ENCODE measurements at places on chromosomes 12 and 14. TPM values are rescaled to one million over a fixed set of nuclear protein-coding genes. Genes with fewer than 3 reads are reported as not detected.

- no peak for DNase-seq
Measured at GRCh38 chr12:125053821-125054220, 11.4 kb upstream of the AACS start.

- DNase-seq, result no peak
Measured at GRCh38 chr12:112413855-112414625, 4.6 kb upstream of the RPL6 start.

GRCh38 chr12:3036901-3037600, 40.1 kb upstream of the TSPAN9 start:
- DNase-seq, result no peak

DNA sequence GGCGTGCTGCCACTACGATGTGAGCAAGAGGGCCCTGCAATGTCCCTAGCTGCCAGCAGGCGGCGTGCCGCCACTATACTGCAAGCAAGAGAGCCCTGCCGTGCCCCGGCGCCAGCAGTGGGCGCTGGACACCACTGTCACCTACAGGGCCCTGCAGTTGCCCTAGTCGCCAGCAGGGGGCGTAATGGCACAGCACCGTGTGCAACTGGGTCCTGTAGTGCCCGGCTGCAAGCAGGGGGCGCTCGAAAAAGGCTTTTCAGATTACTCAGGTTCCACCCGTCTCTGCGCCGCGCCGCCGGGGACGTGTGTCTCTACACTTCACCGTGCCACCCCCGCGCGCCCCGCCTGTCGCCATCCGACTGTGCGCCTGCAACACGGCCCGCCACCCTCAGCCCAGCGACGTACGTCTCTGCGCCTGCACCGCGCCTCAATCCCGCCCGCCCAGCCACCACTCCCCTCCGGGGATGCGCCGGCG, 1356.9 kb downstream of the TMEM121 start:
- no peak for DNase-seq

DNA sequence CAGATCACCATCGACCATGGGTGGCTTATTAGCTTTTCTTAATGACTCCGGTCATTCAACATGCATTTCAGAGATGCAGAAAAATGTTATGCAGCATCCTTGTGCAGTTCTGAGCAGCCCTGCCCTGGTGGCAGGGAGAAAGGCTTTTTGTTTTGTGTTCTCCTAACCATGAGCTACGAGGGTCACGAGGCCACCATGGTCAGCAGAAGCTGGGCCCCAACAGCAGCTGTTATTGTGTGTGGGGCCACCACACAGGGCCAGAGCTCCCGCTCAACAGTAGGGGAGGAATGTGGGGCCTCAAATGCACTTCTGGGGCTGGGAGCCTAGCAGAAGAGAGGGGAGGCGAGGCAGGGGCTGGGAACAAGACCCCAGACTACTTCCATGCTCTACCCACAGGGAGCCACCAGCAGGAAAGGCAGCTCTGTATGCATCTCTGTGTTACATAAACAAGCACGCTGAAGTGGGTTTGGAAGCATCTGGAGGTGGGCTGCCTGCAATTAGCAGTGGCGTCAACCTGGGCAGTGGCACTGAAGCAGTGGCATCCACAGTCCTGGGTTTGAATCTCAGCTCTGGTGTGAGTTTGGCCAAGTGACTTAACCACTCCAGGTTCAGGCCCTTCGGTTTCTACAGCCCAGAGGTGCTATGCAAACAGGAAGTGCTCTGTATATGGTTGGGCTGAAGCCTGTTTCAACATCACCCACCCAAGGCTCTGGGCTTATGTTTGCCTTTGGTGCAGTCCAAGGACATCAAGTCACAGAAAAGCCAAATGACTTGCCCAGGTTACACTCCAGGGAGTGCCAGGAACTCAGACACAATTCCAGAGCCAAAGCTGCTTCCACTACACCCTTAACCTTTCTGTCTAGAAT, 16.3 kb downstream of the GLTP start:
- peak; percentile 70 for DNase-seq

DNA sequence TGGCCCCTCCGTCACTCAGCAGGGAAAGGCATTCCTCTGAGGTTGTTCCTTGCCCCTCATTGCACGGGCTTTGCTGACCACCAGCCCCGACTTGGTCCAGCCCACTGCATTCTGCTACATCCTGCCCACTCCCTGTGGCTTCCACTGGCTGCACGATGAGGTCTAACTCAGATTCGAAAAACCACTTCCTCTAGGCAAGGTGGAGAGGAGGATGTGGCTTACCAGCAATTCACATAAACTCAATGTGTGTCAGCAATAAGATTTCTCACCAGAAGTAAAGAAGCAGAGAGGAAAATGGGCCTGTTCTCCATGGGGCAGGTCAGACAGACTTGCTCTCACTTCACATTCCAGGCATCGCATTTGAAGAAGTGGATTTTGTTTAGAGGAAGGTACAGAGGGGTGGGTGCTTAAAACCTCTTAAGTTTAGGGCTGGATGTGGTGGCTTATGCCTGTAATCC, 14.7 kb downstream of the GPR68 start:
- DNase-seq, result peak; percentile 29

The IKBIP gene
- polyA plus RNA-seq, result 10.8 TPM

The MMP14 gene
- 108 TPM for polyA plus RNA-seq

The RGS6 gene
- polyA plus RNA-seq, result 2.7 TPM

DNA sequence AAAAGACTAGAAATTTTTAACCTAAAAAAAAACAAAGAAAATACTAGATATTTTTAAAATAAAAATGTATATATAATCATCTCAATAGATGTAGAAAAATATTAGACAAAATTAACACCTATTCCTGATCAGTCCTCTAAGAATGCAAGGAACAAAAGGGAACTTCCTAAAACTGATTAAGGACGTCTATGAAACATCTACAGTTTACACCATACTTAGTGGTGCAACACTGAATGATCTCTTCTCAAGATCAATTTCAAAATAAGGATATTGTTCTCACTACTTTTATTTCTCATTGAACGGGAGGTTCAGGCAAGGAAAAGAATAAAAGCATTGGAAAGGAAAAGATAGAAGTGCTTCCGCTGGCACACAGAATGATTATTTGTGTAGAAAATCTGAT, 16.0 kb downstream of the OLR1 start:
- DNase-seq, result no peak

GRCh38 chr12:64608901-64609535, 1.3 kb upstream of the RASSF3 start:
- DNase-seq, result peak; percentile 85

The C1RL gene
- polyA plus RNA-seq, result 76.8 TPM

DNA sequence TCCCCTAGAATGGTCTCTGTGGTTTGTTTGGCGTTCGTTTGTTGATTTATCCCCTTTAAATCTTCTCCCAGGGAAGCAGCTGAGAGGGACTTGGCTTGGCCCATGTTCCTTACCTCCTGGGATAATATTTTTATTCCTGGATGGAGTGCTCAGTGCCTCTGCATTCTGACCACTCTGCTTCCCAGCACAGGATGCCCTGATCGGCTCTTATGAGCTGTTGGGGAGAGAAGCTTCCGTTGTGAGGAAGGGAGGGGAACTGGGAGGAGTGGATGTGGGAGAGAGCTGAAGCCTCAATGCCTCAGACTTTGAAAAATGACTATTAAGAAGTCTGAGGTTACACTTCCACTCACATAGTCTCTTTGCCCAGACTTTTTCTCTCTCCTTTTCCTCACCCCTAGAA, 114.8 kb downstream of the SMOC1 start:
- DNase-seq, result no peak

GRCh38 chr14:104776961-104777807, 18.4 kb downstream of the AKT1 start:
- no peak for DNase-seq

- no peak for DNase-seq
Measured at GRCh38 chr14:41380017-41380416, 226.7 kb upstream of the LRFN5 start.

DNA sequence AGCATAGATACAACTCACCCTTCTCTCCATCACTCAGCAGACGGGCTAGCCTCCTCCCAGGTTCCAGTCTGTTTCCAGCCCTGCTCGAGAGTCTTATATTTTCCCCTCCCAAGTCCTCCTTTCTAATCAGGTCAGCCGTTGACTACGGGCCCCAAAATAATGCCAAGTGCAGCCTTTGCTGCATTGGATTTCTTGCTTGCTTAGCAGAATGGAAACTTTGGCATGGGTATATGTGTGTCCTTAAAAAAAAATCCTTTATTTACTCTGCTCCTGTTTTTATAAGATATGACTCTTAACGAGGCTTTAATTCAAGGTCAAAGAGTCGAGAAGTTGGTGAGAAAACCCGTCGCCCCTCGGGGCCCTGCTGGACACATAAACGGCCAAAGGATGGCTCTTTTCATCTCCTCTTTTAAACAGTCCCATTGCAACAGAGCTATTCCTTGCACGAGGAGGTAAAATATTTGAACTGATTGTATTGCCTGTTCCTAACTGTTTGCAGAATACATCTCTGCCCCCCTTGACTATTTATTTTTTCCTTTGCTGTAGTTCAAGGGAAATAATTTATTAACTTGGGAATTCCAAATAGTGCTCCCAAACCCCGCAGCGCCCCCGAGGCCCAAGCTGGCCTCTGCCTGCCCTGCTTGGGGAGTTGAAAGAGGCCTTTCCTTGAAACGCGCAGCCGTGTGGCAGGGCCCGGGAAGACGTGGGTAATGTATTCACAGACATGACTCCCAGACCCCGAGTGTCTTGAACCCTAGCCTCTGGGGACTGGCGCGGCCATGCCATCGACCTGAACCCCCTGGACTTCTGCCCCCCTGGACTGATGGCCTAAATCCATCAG, 156.5 kb upstream of the MYL2 start:
- DNase-seq, result no peak

DNA sequence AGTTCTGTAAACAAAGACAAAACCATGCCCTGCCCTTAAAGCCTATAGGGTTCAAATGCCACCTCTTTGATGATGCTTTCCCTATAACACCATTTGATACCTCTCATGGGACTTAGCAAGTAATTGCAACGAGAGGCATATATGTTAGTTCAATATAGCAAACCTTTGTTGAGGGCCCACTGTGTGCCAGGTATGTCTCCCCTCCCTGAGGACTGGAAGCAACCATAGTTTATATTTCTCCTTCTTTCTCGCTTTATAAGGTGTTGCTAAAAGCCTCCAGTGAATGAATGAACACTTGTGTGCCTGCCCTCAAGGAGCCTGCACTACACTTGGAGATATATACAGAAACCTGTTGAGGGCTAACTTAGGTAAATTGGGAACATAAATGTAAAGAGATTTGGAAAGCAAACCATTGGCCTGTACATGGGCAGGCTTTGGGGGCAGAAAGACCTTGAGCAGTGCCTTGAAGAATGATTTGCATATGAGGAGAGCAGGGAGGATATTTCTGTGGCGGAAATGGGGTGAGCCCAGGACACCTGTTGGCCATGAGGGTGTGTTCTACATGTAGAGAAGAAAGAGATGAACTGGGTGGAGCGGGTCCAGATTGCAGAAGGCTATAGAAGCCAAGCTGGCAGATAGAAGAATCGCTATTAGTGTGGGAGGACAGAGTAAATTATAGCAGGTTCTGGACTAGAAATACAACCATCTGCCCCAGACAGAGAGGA, 1.8 kb upstream of the CKAP4 start:
- peak; percentile 52 for DNase-seq

Measured in large intestine (tissue), 12 donors.